ENCODE measurements at places on chromosomes 16 and 17.
A peak's percentile ranks its signal among the peaks of the same experiment; 100 is the strongest.

GRCh38 chr16:87936375-87937230 lies at the start of gene CA5A:
CA5A (minus strand) TSS chr16:87936529; CDS start chr16:87936450, 79 bp downstream.
- DNase-seq = no peak

GRCh38 chr17:70886648-70887047 lies 717.3 kb downstream of the KCNJ2 start:
- no peak for DNase-seq

DNA sequence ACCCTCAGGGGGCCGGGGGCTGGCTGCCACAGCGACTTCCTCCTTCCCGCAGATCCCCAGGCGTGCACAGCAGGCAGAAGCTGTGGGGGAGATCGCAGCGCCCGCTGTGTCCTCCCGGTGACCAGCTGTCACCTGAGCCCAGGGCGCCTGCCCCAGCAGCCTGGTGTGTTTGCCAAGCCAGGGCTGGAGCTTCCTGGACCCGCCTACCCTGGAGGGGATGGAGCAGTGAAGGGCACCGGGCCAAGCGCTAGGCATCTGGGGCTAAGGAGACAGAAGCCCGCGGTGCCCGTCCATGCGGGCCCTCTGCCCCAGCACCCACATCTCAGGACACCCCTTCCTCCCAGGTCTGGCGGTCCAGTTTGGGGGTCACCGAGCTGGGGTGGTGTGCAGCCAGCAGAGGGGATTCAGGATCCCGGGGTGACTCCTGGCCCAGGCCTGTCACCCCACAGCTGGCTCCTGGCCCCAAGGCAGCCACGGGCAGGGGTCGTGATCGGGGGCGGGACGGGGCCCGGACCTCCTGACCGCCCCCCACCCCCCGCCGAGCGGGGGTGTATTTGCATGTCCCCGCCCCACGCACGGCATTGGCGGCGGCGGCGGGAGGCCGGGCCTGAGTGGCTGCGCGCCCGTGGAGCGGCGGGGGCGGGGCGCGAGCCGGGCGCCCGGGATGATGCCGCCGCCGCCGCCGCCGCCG lies at the start of gene RAB26:
RAB26 (plus strand) TSS at position 645 of the 691 bp plus-strand sequence. CDS start 159 bp downstream, outside the sequence.
- DNase-seq = peak; percentile 51

DNA sequence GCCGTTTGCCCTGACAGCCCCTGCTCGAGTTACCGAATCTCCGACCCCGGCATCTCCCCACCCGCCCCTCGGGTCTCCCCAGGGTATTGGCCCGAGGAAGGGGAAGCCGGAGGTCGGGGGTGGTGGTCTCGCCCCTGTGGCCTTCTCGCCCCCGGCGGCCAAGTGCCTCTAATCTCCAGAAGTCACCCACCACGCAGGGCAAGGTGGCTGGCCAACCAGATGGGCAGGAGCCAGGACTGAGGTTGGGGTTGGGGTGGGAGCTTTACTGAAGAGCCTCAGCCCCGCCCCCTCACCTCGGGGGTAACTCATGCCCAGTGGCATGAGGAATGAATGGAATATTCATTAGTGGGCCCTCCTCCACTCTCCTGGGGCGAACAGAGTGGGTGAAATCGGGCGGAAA lies 637 bp downstream of the DHRS11 start:
- no peak for DNase-seq

- DNase-seq = peak; percentile 62
These were observed 8.1 kb upstream of the KIFC3 start for GRCh38 chr16:57810197-57811031.

DNA sequence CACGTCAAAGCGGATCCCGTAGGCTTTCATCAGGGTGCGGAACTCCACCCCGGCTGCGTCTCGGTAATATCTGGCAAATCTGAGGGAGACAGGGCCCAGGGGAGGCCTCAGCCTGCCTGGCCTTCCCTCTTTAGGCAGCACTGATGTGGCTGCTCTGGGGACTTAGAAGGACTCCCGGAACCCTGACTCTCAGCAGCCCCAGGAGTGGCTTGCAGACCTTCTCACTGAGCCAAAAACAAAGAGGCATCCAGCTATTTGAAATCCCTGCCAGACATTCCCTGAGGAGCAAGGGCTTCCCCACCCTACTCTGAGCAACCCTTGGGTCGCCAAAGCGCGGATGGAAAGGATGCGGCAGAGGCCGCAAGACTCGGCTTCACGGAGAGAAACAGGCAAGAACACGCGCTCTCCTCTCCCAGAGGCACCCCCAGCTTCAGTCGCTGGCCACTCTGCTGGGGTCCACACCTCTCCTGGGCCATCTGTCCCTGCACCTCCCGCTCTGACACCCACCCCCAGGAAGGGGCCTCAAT lies 7.9 kb downstream of the P2RX5 start:
- DNase-seq = peak; percentile 3

- no peak for DNase-seq
These were observed 158.4 kb downstream of the CCDC182 start for GRCh38 chr17:57586742-57587141.

DNA sequence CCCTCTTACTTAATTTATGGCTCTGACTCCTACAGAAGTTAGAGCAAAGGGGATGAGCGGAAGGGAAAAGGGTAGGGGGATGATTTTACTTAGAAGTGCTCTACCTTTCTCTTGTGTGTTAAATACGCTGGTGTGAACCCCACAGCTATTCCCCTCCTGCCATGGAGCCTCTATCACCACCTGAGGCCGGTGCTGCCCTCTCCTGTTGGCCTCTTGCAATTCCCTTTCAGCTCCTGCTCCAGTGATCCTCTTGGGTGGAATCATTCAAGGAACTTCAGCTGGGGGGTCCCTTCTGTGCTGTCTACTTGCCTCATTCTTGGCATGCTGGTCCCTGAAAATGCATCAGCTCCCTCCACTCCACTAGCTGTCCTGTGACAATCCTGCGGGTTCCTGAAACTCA lies 41.8 kb upstream of the CDH8 start:
- DNase-seq = peak; percentile 15

DNA sequence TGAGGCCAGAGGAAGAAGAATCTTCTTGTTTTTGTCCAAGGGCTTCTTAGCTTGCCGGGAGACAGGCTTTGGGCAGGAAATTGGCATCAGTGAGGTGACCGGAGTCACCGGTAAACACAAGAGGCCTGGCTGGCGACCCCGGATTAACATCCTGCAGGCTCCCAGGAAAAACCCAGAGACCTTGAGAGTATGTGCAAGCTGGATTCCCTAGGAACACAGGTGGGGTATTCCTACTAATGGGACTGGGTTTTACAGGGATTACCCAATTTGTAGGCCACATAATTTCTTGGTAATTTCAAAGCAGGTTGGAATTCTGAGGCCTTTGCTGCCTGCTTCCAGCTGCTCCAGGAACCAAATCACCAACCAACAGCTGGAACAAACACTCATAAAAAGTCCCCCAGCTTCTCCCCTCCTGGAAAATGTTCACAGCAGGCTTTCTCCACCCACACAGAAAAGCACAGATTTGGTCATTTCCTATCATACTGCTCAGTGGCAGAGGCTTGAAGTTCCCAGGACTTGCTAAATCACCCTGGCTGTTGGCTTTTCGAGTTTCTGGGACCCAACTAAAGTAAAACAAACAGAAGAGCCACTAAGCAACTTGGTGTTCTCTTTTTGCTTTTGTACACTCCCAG lies 258.8 kb downstream of the IRF8 start:
- DNase-seq = no peak

DNA sequence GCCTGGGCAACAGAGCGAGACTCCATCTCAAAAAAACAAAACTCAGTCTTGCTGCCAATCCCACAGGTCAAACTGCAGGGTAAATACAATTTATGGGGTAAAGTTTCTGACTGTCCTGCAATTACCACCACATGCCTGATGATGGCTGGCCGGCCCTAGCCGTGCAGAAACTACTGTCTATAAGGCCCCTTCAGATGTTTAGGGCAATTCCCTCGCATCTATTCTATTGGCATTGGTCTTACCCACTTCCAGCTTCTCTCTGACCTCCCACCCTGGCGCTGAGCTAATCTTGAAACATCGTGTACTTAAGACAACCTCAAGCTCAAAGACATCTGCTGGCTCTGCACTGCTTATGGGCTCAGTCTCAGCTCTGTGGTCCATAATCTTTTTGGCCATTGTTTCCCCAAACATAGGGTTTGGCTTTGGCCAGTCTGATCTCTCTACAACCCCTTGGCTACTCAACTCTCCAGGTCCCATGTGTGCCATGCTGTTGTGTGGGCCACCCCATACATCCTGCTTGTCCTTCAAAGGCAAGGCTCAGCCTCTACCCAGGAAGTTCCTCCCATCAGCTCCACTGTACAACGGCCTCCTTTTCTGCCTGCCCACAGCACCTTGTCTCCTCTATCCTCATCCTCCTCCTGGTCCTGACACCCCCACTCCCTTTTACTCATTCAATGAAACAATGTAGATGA lies 16.6 kb downstream of the MAP3K14 start:
- DNase-seq = no peak

GRCh38 chr16:58264007-58264406 lies 30.8 kb downstream of the PRSS54 start:
- no peak for DNase-seq

- no peak for DNase-seq
These were observed 33.9 kb downstream of the MAP2K3 start for GRCh38 chr17:21318439-21318838.

DNA sequence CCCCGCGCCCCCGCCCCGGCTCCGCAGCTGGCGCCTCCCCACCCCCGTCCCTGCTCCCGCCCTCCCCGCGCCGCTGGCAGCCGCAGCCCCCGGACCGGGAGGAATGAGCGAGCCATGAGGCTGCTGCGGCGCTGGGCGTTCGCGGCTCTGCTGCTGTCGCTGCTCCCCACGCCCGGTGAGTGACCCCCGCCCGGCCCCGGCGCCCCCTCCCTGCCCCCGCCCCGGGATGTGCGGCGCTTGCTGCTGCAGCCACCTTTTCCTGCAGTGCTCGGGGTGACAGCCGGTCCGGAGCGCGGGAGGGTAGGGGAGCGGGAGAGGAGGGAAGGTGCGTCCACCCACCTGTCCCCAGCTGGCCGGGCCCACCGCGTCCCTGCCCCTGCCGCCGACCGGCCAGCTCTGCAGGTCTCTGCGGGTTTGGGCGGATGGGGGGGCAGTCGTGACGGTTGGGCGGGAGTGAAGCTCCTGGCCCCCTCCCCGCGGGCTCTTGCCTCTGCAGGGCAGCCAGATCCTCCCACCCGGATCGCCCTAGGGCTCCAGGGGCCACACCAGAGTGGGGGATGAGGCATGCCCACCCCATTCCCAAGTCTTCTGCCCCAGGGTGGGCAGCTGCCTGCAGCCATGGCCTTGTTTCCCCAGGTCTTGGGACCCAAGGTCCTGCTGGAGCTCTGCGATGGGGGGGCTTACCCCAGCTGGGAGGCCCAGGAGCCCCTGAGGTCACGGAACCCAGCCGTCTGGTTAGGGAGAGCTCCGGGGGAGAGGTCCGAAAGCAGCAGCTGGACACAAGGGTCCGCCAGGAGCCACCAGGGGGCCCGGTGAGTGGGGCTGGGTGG lies 513 bp downstream of the ADAM11 start:
- DNase-seq = no peak

GRCh38 chr16:30958175-30959079 lies 873 bp downstream of the SETD1A start:
- peak; percentile 58 for DNase-seq

DNA sequence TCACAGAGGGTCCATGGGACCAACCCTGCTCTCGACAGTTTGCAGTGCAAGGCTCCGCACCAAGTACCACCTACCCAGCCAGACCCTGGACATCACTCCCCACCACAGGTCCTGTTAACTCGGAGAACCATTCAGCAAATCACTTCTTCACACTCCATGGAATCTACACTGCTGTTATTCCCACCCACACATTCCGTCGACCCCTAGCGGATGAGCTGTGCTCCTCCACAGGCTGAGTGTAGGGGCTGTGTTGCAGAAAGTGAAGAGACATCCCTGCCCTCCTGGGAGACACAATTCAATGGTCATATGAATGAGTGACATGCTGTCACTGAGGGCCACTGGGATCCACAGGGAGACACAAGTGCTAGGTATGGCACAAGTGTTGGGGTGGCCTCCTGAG lies 27.5 kb downstream of the MPG start:
- DNase-seq = no peak

DNA sequence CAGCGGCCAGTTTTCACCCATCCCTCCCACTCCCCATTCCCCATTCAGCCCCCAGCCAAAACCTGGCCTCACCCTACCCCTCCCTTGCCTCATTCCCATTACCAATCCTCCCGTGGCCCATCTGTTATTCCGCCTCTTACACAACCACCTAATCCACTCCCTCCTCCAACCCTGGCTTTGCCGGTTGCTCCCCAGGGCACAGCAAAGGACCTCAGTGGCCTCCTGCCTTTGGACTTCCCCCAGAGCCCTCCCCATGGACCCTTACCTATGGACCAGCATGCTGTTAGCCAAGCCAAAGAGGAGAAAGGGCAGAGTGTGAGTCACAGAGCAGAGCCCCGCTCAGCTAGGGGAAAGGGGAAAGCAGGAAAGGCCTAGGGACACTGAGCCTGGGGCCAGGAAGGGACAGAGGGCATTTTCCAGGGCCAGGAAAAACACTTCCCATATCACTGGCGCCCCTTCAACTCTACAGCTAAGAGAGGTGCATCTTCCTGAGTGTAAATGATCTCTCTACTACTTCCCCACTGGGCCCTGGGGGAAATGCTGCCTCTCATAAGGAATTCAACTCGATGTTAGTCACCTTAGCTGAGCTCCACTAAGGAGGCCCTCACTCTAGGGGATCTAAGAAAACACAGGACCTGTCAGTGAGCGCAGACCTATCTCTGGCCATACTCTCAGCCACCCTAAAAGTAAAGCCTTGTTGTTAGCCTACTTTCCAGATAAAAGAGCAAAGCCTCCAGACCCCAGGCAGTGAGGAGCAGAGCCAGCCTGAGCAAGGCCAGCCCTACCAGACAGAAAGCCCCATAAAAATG lies 10.6 kb downstream of the PEMT start:
- DNase-seq = no peak

GRCh38 chr17:16866436-16866835 lies 105.5 kb downstream of the TNFRSF13B start:
- DNase-seq = no peak

DNA sequence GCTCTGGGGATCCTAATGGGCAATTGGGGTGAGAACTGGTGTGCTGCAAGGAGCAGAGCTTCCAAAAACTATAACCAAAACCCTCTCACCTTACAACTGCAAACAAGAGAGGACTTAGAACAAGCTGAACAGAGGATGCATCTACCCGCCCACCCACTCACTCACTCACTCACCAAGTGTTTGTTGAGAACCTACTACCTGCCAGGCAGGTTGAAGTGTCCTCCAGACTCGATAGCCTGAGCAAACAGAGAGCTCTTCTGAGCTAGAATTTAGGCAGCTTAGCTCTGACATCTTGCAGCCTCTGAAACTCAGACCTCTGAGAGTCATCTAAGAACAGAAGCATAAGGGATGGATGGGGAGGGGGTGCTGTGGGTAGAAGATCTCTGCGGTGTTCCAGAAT lies 41.2 kb downstream of the CACNG3 start:
- DNase-seq = no peak

GRCh38 chr16:1413684-1414531 lies 596 bp downstream of the UNKL start:
- peak; percentile 58 for DNase-seq

DNA sequence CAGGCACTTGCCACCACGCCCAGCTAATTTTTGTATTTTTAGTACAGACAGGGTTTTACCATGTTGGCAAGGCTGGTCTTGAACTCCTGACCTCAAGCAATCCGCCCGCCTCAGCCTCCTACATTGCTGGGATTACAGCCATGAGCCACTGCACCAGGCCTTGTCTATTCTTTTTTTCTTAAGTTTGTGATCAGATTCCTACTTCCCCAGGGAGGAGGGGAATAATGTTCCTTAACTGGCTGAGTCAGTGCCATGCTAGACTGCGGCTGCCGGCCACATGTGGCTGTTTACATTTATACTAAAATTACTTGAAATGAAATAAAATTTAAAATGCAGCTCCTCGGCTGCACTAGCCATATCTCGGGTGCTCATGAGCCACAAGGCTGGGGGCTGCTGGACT lies 27.8 kb upstream of the USP36 start:
- peak; percentile 78 for DNase-seq

GRCh38 chr16:22210854-22211253 lies 4.8 kb downstream of the EEF2K start:
- DNase-seq = no peak

GRCh38 chr16:50172195-50172922 lies 19.3 kb downstream of the TENT4B start:
- DNase-seq = no peak

Measured in fibroblast of skin of scalp (primary cell).